NCI-H2081 treated with DMSO at 0.1 percent for 48 hours (cell line): ENCODE measurements at places on chromosomes 1 and 21.

GRCh38 chr1:81799939-81800694 is 617 bp upstream of the ADGRL2 start:
- no peak for DNase-seq

GRCh38 chr1:2242814-2243725 is 15.0 kb downstream of the SKI start:
- no peak for DNase-seq

DNA sequence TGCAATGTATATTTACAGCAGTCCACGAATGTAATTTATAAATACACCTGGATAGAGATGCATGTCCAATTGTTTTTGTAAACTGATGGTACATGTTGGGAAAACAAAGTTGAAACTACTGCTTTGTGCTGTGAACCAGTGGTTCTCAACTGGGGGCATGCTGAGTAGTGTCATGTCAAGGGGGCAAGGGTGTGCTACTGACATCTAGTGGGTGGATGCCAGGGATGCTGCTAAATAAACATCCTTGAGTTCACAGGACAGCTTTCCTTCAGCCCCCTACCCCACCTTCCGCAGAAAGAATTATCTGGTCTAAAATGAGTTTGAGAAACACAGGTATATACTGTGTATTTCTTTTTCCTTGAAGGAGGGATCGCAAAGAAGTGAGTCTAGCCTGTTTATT is 95.9 kb downstream of the RASAL2 start:
- no peak for DNase-seq

- DNase-seq = no peak
These were observed 56.4 kb downstream of the ETS2 start for GRCh38 chr21:38861989-38862683.

DNA sequence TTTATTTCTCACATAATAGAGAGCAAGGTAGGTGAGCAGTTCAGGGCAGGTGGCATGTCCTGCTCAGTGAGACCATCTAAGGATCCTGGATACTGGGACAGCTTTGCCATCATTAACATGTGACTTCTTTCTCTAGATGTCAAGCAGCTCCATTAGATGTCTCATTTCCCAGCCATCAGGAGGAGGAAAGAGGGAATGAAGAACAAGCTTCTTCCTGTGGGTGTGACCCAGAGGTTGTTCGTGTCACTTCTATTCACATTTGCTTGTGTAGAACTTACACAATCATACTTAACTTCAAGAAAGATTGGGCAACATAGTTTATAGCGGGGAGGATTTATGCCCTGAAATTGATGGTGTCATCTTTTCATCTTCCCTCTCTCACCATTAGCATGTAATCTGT is 169.2 kb upstream of the B3GALT2 start:
- no peak for DNase-seq

DNA sequence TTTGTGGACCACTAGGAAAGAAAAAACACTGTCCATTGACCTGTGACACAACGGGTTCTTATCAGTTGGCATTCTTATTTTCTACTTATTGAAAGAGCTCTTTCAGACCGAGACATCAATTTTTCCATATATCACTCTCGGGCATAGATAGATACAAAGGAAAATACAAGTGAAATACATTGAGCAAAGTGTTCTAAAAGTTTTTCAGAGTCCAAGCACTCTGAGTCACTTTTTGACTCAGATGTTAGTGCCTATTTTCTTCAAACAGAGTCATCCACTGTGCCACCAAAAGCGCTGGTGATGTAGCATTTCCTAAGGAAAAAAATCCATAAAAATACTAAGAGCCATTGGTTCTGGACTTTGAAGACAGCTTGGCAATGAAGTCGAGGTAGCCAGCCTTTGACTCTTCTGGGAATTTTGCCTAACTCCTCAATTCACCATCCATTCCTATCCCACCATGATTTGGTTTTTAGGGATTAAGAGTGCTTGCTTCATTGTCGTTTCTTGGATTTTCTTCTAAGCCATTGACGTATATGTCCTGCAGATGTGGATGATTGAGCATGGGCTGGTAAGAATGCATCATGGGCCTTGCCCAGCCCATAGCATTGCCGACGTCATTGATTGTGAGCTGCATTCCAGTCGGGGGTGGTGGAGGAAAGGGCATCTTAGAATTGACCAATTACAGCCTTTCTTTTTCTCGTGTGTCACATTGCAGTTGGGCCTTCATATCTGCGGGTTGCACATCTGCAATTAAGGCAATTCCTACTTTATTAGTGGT is 10.6 kb downstream of the GALNT2 start:
- DNase-seq = no peak

- no peak for DNase-seq
These were observed 34.8 kb upstream of the CACYBP start for GRCh38 chr1:174964972-174965361.

DNA sequence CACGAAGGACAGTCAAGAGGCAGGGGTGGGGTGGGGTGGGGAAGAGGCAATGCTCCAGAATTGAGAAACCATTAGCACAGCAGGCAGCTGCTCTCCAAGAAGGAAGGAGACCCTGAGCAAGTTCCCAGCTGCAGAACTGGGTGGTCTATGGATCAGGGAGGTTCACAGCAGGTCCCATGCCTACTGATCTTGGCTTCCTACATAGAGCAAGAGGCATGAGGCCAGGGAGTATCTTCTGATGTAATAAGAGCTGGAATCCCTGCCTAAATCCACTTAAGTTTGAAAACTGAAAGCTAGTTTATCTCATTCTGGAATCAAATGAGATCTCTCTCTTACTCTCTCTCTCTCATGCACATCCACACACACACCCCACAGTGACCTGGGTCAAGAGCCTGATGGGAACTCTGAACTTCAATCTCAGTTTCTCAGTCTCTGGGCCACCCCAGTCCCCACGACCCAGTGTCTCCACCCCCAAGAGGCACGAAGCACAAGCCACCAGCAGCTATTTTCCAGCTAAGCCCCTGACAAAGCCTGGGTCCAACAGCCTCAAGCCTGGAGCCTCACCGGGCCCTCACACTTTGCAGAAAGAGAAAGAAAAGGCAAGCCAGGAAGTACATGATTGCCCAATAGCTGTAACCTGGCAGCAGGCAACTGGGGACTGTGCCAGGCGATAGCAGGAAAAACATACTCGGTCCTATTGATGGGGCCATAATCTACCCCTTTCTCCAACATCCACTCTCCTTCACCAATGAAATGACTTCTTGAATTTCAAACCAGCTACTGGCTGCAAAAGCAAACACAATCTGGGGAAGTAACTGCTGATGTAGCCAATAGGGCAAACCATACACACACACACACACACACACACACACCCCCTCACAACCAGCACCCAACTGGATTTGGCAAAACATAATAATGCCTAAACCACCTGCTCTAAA is 2.2 kb downstream of the NUAK2 start:
- peak; percentile 90 for DNase-seq

DNA sequence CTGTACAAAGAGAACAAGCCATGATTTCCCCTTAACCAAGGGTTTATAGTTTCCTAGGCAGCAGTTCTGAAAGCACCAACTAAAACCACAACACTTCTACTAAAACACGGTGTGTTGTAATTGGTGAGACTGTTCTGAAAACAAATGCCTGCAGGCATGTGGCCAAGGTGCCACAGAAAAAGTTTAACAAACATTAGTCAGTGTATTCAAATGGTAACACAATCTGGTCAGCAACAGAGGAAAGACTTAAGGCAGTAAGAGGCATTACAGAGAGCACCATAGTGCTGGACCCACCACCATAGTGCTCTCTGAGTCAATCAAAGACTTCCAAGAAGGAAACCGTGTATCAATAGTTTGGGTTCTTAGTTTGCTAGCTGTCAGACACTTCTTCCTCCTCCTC is 16.7 kb downstream of the SNIP1 start:
- no peak for DNase-seq

GRCh38 chr1:18554597-18554996 is 73.9 kb downstream of the KLHDC7A start:
- no peak for DNase-seq

GRCh38 chr1:75136921-75137641 is 2.9 kb downstream of the LHX8 start:
- DNase-seq = no peak

GRCh38 chr21:16159971-16160350 is 430.2 kb downstream of the USP25 start:
- no peak for DNase-seq

- no peak for DNase-seq
These were observed 68.7 kb downstream of the HIVEP3 start for GRCh38 chr1:41850029-41850428.

GRCh38 chr1:31926252-31926651 is 11.9 kb downstream of the PTP4A2 start:
- DNase-seq = no peak

DNA sequence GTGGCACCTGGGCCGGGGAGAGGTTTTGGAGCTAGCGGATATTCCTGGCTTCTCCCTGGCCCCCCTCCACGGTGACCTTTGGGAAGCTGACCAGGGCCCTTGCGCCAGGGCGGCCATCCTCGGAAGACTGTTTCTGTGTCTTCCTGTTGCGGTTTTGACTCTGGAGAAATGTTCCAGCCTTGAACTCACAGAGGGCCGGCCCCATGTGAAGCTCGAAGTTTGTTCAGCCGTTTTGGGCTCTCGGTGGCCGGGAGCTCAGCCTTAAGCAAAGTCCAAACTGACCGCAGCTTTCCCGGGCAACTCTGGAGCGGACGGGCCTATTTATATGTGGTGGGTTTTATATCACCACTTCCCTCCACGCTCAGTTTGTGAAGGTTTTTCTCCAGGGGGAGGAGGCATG is 17.0 kb upstream of the WNT4 start:
- no peak for DNase-seq

- DNase-seq = no peak
These were observed at the start of gene LCE3A for GRCh38 chr1:152622803-152623202. Gene LCE3A, minus strand, starts transcription at chr1:152623103. Its CDS starts 0 bp downstream, at chr1:152623103.

GRCh38 chr1:243726806-243727502 is 123.1 kb downstream of the AKT3 start:
- no peak for DNase-seq

- DNase-seq = no peak
These were observed 3.7 kb downstream of the KAZN start for GRCh38 chr1:14602136-14602535.

GRCh38 chr1:30684881-30685795 is 38.2 kb downstream of the MATN1 start:
- DNase-seq = no peak

DNA sequence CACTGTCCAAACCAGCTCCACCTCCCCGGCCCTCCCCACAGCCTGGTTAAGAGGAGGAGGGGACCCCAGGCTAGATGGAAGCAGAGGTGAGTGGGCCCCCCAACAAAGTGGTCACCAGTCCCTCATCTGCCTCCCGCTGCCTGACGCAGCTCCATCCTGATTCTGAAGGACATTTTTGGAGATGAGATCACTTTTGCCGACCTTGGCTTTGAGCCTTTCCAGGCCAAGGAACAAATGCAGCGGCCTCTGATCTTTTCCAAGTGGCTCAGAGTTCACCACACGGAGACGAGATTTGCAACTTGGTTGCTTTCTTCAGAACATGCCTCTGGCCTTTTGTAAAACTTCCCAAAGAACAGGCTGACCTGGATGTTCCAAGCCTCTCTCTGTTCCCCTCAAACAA is 223.1 kb downstream of the NPHP4 start:
- no peak for DNase-seq

- DNase-seq = no peak
These were observed 115.5 kb downstream of the LRRC53 start for GRCh38 chr1:74396933-74397332.

GRCh38 chr21:25323356-25323949 is 283.8 kb downstream of the MRPL39 start:
- DNase-seq = no peak

GRCh38 chr1:174877208-174877673 is 122.5 kb upstream of the CACYBP start:
- peak; percentile 31 for DNase-seq

- DNase-seq = no peak
These were observed 114.4 kb downstream of the CNIH3 start for GRCh38 chr1:224730540-224730939.

GRCh38 chr21:36668713-36669112 is 30.2 kb upstream of the SIM2 start:
- DNase-seq = no peak

- no peak for DNase-seq
These were observed 45.0 kb downstream of the DISP3 start for GRCh38 chr1:11523746-11524464.

DNA sequence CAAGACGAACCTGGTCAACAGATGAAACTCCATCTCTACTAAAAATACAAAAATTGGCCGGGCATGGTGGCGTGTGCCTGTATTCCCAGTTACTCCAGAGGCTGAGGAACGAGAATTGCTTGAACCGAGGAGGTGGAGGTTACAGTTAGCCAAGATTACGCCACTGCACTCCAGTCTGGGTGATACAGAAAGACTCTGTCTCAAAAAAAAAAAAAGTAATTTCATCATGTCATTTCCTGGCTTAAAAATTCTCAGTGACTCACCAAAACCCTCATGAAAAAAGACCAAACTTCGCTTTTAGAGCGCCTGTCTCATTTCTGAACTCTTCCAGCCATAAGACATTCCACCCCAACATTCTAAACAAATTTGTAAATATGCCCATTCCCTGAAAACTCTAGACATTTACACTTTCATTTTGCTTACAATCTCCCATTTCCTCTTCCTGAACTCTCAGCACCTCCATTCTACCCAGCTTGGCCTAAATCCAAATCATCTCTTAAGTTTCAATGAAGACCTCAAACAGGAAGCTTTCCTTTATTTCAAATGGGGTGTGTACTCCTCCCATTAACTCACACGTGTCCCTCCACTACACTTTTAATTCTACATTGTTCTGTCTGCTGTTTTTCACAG is 50.5 kb upstream of the PRRC2C start:
- no peak for DNase-seq

- no peak for DNase-seq
These were observed 5.1 kb upstream of the C1orf162 start for GRCh38 chr1:111468717-111469100.

- DNase-seq = no peak
These were observed 158.2 kb downstream of the PBX1 start for GRCh38 chr1:164716992-164717703.

GRCh38 chr1:11761988-11762406 is at the start of gene C1orf167:
Gene C1orf167, plus strand, starts transcription at chr1:11762193. Its CDS starts 2,208 bp downstream, at chr1:11764401.
- DNase-seq = no peak

DNA sequence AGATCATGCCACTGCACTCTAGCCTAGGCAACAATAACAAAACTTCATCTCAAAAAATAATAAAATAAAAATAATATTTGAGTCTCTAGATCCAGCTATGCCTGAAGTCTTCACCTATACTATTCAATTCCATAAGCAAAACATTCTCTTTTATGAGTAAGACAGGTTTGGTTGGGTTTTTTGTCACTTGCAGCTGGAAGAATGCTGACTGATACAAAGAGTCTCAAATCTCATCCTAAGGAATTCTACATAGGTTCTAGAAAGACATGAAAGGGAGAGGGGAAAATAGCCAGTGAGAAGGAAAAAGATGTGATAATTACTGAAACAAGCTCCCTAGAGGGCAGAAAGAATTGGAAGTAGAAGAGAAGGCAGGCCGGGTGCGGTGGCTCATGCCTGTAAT is 30.4 kb upstream of the MED18 start:
- no peak for DNase-seq

GRCh38 chr21:16821588-16821987 is 691.3 kb upstream of the CXADR start:
- no peak for DNase-seq

DNA sequence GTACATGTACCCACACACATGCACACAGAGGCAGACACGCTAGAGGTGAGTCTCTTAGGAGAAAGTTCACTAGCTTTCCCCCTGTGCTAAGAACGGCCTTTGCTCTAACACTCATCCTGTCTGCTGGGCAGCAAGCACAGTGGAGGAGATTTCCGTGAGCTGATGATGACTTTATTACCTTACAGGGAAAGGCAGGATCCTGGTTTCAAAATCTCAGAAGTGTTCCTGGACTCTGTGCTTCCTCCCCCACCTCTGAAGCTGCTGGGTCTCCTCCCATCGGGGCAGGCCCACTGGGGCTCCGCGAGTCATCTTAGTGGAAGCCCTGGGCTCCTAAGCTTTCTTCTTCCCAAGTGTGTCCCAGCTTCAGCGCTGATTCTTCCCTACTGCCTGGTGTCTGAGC is 2.7 kb downstream of the FAM3B start:
- no peak for DNase-seq
